ENCODE measurements at places on chromosomes 2 and 18. TPM values are rescaled to one million over a fixed set of nuclear protein-coding genes. Genes with fewer than 3 reads are reported as not detected.

Gene PRPF40A
- 79.0 TPM for total RNA-seq

Gene TLX2
- total RNA-seq, result not detected

Gene FTCDNL1
- 2.3 TPM for total RNA-seq

Gene ARID5A
- total RNA-seq, result 4.8 TPM

Gene MAP4K4
- total RNA-seq, result 26.4 TPM

Gene KDM3A
- 10.8 TPM for total RNA-seq

Gene LYPD6
- total RNA-seq, result 8.6 TPM

Gene ABCG8
- total RNA-seq, result not detected

Gene CFAP65
- not detected for total RNA-seq

Gene CYBRD1
- 38.0 TPM for total RNA-seq

Gene REG1B
- not detected for total RNA-seq

Gene FAM124B
- total RNA-seq, result 0.06 TPM

Gene TTN
- total RNA-seq, result not detected

Gene KCNIP3
- 6.1 TPM for total RNA-seq

Gene EMILIN1
- 10.8 TPM for total RNA-seq

Gene TGFA
- total RNA-seq, result 32.2 TPM

Gene SERPINB12
- total RNA-seq, result not detected

Gene B3GNT2
- 18.7 TPM for total RNA-seq

Gene ACTG2
- total RNA-seq, result not detected

Gene GPBAR1
- 0.37 TPM for total RNA-seq

Gene RNF125
- total RNA-seq, result 0.29 TPM

Gene SPP2
- total RNA-seq, result not detected

Gene MDH1B
- total RNA-seq, result 2.6 TPM

Gene SPEG
- 3.7 TPM for total RNA-seq

Gene HOXD12
- not detected for total RNA-seq

Gene PTPRN
- 6.8 TPM for total RNA-seq

Gene SERPINB13
- not detected for total RNA-seq

Gene PIEZO2
- 8.9 TPM for total RNA-seq

Gene CERKL
- total RNA-seq, result 0.85 TPM

Gene CHRNG
- not detected for total RNA-seq

Gene FBXO15
- 0.41 TPM for total RNA-seq

Gene CFC1
- total RNA-seq, result not detected

Gene PROKR1
- total RNA-seq, result not detected

Gene AMER3
- total RNA-seq, result not detected

Gene TUBB8B
- total RNA-seq, result not detected

Gene KCNS3
- 4.7 TPM for total RNA-seq

Gene CROCC2
- not detected for total RNA-seq

Gene NDUFV2
- 236 TPM for total RNA-seq

Gene ATP9B
- 8.2 TPM for total RNA-seq

Gene FAM237A
- total RNA-seq, result not detected

Gene CDH19
- total RNA-seq, result not detected

Gene ZNF892
- 2.0 TPM for total RNA-seq

Gene ASPRV1
- total RNA-seq, result not detected

Gene HMSD
- 0.12 TPM for total RNA-seq

Gene STARD6
- total RNA-seq, result not detected

Gene SLC8A1
- total RNA-seq, result not detected

Gene NCKAP5
- 0.08 TPM for total RNA-seq

Gene ZNF519
- total RNA-seq, result 3.1 TPM

Gene STPG4
- not detected for total RNA-seq

Gene DSC2
- 0.48 TPM for total RNA-seq

Gene CCDC74A
- total RNA-seq, result 25.7 TPM

Gene LRATD1
- 18.5 TPM for total RNA-seq

Gene SIX3
- not detected for total RNA-seq
